T-helper 2 cell (primary cell): ENCODE measurements at places on chromosomes 1 and 21.

DNA sequence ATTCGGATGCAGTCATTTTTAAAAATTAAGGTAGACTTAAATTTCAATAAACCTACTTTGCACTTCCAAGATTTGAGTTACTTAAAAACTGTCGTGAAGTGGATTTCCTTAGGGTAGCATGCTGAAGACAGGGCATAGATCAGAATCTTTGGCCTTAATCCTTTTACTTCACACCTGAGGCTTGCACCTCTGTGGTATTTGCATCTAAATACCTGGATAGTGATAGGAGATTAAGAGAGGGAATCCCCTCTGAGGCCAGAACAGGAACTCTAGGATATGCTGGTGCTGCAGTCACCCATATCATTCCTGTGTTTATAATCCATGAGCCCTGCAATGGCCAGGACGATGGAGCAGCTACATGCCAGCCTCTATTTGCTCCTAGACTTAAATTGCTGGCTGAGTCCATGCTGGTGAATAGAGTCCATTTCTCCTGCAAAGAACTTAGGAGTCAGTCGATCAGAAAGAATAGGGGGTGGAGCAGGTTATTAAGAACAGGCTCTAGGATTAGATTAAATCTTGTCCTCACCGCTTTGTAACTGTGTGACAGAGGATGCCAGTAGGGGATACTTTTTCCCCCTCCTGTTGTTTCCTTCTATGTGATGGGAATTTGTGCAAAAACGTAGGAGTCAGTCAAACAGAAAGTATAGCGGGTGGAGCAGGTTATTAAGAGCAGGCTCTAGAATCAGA is 333.6 kb downstream of the DUSP10 start:
- no peak for DNase-seq

DNA sequence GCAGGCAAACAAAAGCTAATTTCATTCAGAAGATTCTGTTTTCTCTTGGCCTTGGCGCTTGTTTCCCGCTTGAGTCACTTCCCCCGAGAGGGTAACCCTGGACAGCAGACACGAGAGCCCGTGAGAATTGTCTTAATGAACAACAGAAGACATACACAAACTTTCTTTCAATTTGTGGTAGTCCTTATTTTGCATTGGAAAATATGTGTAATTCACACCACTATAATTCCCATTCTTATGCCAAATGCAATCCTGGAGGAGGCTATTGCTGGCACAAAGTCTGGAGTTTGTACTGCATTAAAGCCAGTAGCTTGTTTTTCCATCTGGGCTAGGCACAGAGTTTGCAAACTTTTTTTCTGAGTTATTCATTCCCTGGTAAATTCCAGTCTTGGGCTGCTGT is 109.8 kb upstream of the IVNS1ABP start:
- no peak for DNase-seq

DNA sequence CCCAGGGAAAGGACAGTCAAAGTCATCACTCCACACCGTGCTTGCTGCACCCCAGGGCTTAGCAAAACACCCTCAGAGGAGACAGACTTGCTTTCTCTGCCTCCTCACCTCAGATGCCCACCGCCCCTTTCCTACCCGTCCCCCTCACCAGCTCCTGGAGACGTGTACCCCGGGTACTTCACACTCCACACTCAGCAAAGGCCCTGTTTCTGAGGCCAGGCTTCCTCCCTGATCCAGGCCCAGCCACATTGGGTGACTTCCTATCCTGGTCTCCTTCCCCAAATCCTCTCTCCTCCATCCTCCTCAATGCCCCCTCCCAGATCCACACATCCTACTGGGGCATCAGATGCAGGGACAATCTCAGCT is 116.7 kb downstream of the DMRTB1 start:
- DNase-seq = no peak

- DNase-seq = no peak
Observed at GRCh38 chr21:26557106-26557505, 16.0 kb downstream of the CYYR1 start.

GRCh38 chr1:11678442-11678841 is 2.5 kb downstream of the MAD2L2 start:
- DNase-seq = no peak
